ENCODE measurements at places on chromosomes 6 and 20. TPM values are rescaled to one million over a fixed set of nuclear protein-coding genes. Genes with fewer than 3 reads are reported as not detected.
A peak's percentile ranks its signal among the peaks of the same experiment; 100 is the strongest.

Gene TAP1
- 45.4 TPM for total RNA-seq

DNA sequence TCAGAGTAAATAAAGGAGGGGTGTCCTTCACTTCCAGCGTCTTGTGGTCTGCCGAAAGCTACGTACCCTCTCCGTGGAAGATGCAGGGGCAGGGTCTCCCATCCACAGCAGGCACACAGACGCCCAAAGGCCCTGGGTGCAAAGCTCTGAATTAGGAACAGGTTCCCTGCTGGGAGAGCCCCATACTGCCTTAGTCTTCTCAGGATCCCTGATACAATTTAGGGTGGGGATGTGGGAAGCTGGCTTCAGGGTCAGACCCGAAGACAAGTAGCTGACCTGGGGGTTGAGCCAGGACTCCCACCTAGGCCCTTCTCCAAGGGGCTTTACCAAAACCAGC, 74.1 kb downstream of the TTLL2 start:
- DNase-seq, result no peak
- H3K27ac ChIP-seq, result no peak overlapping the region
- H3K27me3 ChIP-seq, result no peaks in the 10 kb centered on the region
- H3K4me3 ChIP-seq, result no peak overlapping the region
- no peaks in the 10 kb centered on the region for H3K4me1 ChIP-seq

GRCh38 chr6:105097288-105097687, 82.5 kb downstream of the POPDC3 start:
- H3K27me3 ChIP-seq, result no peaks in the 10 kb centered on the region
- H3K4me1 ChIP-seq, result no peaks in the 10 kb centered on the region
- H3K4me3 ChIP-seq, result no peak overlapping the region
- H3K36me3 ChIP-seq, result no peaks in the 10 kb centered on the region
- no peak overlapping the region for H3K27ac ChIP-seq

DNA sequence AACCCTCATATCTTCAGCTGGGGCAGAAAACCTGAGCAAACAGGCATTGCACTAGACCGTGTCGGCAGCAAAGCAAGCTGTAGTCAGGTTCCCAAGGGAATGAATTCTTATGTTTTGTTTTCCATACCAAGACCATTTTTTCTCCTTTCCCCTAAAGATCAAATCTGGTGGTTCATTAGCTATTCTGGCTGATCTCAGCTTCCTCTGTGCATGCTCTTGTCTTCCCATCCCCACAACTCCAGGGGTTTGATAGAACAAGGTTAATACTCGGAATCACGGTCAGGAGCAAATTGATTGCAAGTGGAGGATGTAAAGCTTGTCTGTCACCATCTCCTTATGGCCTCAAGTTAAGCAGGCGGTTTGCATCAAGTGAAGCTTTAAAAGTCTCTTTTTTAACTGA, 778.8 kb downstream of the KIF16B start:
- no peak overlapping the region for H3K27ac ChIP-seq
- no peak overlapping the region for H3K4me3 ChIP-seq
- no peaks in the 10 kb centered on the region for H3K36me3 ChIP-seq
- DNase-seq, result no peak

DNA sequence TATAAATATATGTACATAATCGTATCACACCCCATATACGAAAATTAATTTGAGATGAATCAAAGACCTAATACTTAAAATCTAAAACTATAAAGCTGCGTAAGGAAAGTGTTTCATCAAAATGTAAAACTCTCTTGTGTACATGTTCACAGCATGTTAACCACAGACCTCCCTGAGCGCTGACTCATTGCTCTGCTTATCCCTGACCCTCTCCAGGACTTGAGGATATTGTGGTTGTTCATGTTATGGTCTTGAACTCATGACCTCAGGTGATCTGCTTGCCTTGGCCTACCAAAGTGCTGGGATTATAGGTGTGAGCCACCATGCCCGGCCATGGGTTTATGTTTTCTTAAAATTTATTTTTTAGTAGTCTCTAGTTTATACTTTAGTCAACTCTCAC, 14.2 kb downstream of the FAM83B start:
- H3K36me3 ChIP-seq, result no peaks in the 10 kb centered on the region
- no peak overlapping the region for H3K27ac ChIP-seq
- no peak overlapping the region for H3K4me3 ChIP-seq
- H3K4me1 ChIP-seq, result peaks cover 4% of the 10 kb centered on the region
- H3K27me3 ChIP-seq, result no peaks in the 10 kb centered on the region
- no peak for DNase-seq

- no peak overlapping the region for H3K4me3 ChIP-seq
- peaks cover 3% of the 10 kb centered on the region for H3K4me1 ChIP-seq
- no peak overlapping the region for H3K27ac ChIP-seq
- peak; percentile 64 for DNase-seq
- H3K27me3 ChIP-seq, result no peaks in the 10 kb centered on the region
- no peaks in the 10 kb centered on the region for H3K36me3 ChIP-seq
These were observed 7.8 kb upstream of the MRPS18A start for GRCh38 chr6:43695215-43695966.

- H3K36me3 ChIP-seq, result no peaks in the 10 kb centered on the region
- H3K4me3 ChIP-seq, result no peak overlapping the region
- no peaks in the 10 kb centered on the region for H3K4me1 ChIP-seq
- no peak overlapping the region for H3K27ac ChIP-seq
- DNase-seq, result no peak
These were observed 200.3 kb upstream of the PRND start for GRCh38 chr20:4521170-4521968.

DNA sequence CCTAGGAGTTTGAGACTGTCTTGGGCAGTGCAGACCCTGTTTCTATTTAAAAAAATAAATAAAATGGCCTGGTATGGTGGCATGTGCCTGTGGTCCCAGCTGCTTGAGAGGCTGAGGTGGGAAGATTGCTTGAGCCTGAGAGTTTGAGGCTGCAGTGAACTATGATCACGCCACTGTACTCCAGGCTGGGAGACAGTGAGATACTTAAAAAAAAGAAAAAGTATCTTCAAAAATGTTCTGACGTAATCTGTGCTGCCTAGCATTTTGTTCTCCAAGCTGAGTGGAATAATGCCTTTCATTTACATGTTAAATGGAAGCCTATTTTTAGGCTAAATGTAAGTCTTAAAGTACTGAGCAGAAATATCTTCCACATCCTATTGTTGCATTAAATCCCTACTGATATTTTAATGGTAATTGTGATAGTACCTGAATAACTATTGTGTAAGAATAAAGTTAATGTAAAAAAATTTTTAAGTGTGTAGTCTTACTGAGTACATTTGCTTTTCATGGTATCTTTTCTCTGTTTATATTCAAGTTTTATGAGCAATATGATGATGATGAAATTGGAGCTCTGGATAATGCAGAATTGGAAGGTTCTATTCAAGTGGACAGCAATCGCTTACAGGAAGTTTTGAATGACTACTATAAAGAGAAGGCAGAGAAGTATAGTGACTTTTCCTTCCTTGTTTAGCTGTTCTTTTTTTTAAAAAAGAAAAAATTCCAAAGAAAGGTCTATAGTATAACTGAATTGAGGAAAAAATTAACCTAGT, 4.2 kb upstream of the ZC2HC1B start:
- no peak for DNase-seq
- no peak overlapping the region for H3K27ac ChIP-seq
- no peaks in the 10 kb centered on the region for H3K27me3 ChIP-seq
- H3K36me3 ChIP-seq, result peaks cover 48% of the 10 kb centered on the region
- H3K4me3 ChIP-seq, result no peak overlapping the region

- H3K4me1 ChIP-seq, result peaks cover 12% of the 10 kb centered on the region
- no peak overlapping the region for H3K27ac ChIP-seq
- no peak for DNase-seq
- no peaks in the 10 kb centered on the region for H3K36me3 ChIP-seq
These were observed 33.5 kb downstream of the NEDD9 start for GRCh38 chr6:11198663-11199603.

DNA sequence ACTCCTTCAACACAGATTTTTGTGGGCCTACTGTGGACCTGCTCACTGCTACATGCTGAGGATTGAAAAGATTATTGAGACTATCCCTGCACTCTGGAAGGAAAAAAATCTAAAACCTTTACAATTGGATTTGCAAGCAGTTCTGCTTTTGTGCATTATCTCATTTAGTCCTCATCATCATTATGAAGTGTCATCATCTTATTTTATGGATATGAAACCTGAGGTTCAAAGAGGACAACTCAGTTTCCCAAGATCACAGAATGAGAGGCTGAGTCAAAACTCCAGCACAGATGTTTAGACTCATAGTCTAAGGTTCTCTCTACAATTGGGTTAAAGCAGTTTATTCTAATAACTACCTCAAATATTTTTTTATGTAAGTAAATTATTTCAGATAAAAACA, 160.2 kb upstream of the MARCKS start:
- DNase-seq, result no peak
- H3K4me1 ChIP-seq, result no peaks in the 10 kb centered on the region
- H3K4me3 ChIP-seq, result no peak overlapping the region

GRCh38 chr20:61581825-61582188, 329.7 kb downstream of the CDH4 start:
- no peak for DNase-seq
- H3K4me3 ChIP-seq, result no peak overlapping the region
- no peak overlapping the region for H3K27ac ChIP-seq
- H3K36me3 ChIP-seq, result no peaks in the 10 kb centered on the region
- no peaks in the 10 kb centered on the region for H3K27me3 ChIP-seq
- no peaks in the 10 kb centered on the region for H3K4me1 ChIP-seq

- no peaks in the 10 kb centered on the region for H3K4me1 ChIP-seq
- no peaks in the 10 kb centered on the region for H3K27me3 ChIP-seq
- H3K36me3 ChIP-seq, result no peaks in the 10 kb centered on the region
- no peak overlapping the region for H3K4me3 ChIP-seq
- no peak overlapping the region for H3K27ac ChIP-seq
These were observed 741.3 kb upstream of the MMS22L start for GRCh38 chr6:98024359-98024758.

Gene SRSF12
- total RNA-seq, result 2.3 TPM

Gene C6orf118
- 0.57 TPM for total RNA-seq

- H3K36me3 ChIP-seq, result no peaks in the 10 kb centered on the region
- peak overlapping the region; percentile 96 for H3K27ac ChIP-seq
- peak overlapping the region; percentile 99 for H3K4me3 ChIP-seq
- H3K27me3 ChIP-seq, result no peaks in the 10 kb centered on the region
These were observed 822 bp downstream of the AFG1L start for GRCh38 chr6:108295676-108296075.

Gene WFDC6
- not detected for total RNA-seq

DNA sequence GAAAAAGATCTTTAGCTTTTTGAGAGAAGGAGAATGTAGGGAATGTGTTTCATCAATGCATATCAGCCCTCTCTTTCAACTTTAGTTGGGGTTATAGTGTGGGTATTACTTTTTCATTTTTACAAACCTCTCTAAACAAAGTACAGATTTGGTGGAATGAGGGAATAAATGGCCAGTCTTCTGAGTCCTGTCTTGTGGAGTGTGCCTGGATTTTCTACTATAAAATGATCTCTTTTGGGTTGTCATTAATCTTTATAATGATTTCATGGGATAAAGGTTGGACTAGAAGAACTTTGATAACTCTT, 209.3 kb downstream of the RNF144B start:
- no peak overlapping the region for H3K27ac ChIP-seq
- no peak overlapping the region for H3K4me3 ChIP-seq
- H3K27me3 ChIP-seq, result no peaks in the 10 kb centered on the region
- no peaks in the 10 kb centered on the region for H3K4me1 ChIP-seq

Gene CFAP206
- 2.5 TPM for total RNA-seq

Gene LRRC1
- 12.6 TPM for total RNA-seq

DNA sequence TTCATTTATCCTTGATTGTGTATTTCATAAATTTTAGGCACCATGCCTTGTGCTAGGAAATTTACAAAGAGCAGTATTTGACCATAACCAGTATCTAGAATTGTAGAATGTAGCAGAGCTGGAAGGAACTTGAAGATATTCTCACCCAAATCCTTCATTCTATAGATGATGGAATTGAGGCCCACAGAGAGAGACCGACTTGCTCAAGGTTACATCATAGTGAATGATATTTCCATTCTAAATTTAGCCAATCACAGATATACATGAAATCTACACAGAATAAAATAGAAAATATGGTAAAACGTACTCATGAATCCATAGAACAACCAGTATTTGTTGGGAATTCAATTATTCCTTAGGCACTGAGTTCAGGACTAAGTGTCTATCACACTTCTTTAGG, 10.9 kb upstream of the SGK1 start:
- no peak overlapping the region for H3K4me3 ChIP-seq
- no peaks in the 10 kb centered on the region for H3K36me3 ChIP-seq
- H3K27ac ChIP-seq, result no peak overlapping the region
- H3K4me1 ChIP-seq, result no peaks in the 10 kb centered on the region
- DNase-seq, result no peak
- no peaks in the 10 kb centered on the region for H3K27me3 ChIP-seq

- DNase-seq, result peak; percentile 75
- no peaks in the 10 kb centered on the region for H3K36me3 ChIP-seq
- no peaks in the 10 kb centered on the region for H3K27me3 ChIP-seq
- no peaks in the 10 kb centered on the region for H3K4me1 ChIP-seq
- H3K4me3 ChIP-seq, result peak overlapping the region; percentile 93
These were observed 815 bp downstream of the UTRN start for GRCh38 chr6:144285798-144286502.

GRCh38 chr6:138953451-138953850, 34.6 kb downstream of the REPS1 start:
- no peak overlapping the region for H3K4me3 ChIP-seq
- no peaks in the 10 kb centered on the region for H3K4me1 ChIP-seq
- no peak overlapping the region for H3K27ac ChIP-seq
- H3K27me3 ChIP-seq, result no peaks in the 10 kb centered on the region
- no peaks in the 10 kb centered on the region for H3K36me3 ChIP-seq

Gene FOXP4
- total RNA-seq, result 33.2 TPM

Gene MMP24
- 12.4 TPM for total RNA-seq

Gene IBTK
- 38.4 TPM for total RNA-seq

Gene HSPA12B
- total RNA-seq, result 18.9 TPM

DNA sequence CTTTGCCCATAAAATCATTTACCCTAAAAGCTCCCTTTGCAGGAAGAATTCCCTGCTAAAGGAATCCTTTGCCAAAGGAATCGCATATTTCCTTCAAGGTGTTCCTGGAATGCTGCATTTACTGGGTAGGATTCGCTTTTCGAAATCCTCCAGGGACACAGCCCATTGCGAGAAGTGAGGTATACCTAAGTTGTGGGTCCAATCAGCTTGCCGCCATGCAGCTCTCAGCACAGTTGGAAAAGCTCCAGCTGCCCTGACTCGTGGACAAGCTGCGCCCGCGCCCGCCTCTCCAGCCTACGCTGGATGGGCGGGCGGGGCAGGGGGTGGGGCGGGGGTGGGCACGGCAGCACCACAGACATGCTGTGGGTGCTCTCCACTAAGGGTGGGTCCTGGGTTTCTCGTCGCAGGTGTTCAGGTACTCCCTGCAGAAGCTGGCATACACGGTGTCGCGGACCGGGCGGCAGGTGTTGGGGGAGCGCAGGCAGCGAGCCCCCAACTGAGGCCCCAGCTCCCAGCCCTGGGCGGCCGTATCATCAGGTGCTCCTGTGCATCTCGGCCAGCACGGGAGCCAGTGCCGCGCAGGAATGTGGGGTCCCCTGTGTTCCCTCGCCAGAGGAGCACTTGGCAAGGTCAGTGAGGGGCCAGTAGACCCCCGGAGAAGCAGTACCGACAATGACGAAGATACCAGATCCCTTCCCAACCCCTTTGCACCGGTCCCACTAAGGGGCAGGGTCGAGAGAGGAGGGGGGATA, 1.4 kb downstream of the NNAT start:
- peak; percentile 77 for DNase-seq
- no peaks in the 10 kb centered on the region for H3K36me3 ChIP-seq
- no peak overlapping the region for H3K27ac ChIP-seq
- H3K27me3 ChIP-seq, result no peaks in the 10 kb centered on the region
- peaks cover 3% of the 10 kb centered on the region for H3K4me1 ChIP-seq
